Upper lobe of left lung (tissue), 6 donors: ENCODE measurements at places on chromosomes 2 and 18.

DNA sequence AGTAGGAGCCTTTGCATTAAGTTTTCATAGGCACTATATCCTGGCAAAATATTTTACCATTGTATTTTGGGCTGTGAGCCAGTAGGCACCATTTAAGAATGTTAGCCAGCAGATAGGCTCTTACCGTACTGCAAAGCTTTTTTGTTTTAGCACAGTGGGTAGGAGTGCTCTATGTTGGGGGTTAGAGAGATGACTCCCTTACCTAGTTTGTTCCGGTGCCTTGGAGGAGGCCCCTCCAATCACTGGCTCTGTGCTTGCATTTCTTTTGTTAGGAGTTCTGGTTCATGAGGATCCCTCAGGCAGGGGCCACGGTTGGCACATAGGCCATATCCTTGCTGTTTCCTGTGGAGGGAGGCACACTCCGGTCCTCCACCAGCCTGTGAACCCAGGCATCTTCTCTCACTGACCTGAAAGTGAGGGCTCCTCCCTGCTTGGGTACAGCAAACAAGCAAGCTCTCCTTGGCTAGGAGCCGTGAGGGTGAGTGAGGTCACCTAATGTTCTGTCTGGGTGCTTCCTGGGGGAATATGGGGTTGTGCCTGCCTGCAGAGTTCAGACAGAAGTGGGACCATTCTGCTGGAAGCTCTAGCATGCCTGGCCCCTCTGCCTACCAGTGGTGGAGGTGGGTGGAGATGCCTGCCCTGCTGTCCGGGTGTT, 29.8 kb downstream of the LTBP1 start:
- no peak overlapping the region for H3K27ac ChIP-seq
- DNase-seq = no peak

DNA sequence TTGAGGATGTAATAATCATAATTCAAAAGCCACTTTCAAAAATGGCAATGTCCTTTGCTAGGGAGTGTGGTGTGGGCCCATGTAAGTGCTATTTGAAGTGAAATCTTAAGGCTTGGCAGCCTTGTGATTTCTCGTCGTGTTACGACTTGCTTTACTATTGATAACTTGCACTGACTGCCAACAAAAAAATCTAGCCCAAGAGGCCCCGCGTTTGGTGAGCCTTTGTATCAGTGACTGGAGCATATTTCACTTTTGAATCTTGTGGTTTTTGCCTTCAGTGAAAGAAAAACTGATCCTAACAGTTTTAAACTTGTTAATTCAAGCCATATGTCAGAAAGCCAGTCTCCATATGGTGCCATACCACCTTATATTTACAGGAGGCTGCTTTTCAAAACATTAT, 248.0 kb downstream of the TMEM182 start:
- no peak overlapping the region for H3K27ac ChIP-seq
- no peaks in the 10 kb centered on the region for H3K36me3 ChIP-seq
- H3K4me1 ChIP-seq = no peaks in the 10 kb centered on the region
- DNase-seq = no peak
- H3K27me3 ChIP-seq = no peaks in the 10 kb centered on the region
- no peak overlapping the region for H3K4me3 ChIP-seq

- no peaks in the 10 kb centered on the region for H3K36me3 ChIP-seq
- H3K27me3 ChIP-seq = no peaks in the 10 kb centered on the region
- H3K4me3 ChIP-seq = no peak overlapping the region
- no peaks in the 10 kb centered on the region for H3K4me1 ChIP-seq
- DNase-seq = no peak
- no peak overlapping the region for H3K27ac ChIP-seq
Observed at GRCh38 chr2:211429256-211429920, 873.0 kb downstream of the CPS1 start.

DNA sequence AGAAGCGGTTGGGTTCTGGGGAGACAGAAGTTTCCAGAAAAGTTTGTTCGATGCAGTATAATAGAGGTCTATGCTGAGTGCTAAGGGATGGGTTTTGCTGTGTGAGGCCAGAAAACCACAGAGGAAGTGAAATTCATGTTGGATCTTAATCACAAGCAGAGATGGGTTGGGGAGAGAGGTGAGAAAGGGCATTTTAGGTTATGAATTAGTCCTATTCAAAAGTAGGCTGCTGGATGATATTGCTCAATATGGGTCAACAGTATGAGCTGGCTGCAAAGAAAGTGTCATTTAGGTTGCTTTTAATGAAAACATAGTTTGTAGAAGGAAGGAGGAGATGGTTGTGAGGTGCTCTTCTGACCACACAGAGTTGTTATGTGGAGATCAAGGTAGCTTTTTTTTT, 118.8 kb upstream of the LHCGR start:
- no peak for DNase-seq
- no peak overlapping the region for H3K27ac ChIP-seq
- no peaks in the 10 kb centered on the region for H3K4me1 ChIP-seq
- no peaks in the 10 kb centered on the region for H3K36me3 ChIP-seq

DNA sequence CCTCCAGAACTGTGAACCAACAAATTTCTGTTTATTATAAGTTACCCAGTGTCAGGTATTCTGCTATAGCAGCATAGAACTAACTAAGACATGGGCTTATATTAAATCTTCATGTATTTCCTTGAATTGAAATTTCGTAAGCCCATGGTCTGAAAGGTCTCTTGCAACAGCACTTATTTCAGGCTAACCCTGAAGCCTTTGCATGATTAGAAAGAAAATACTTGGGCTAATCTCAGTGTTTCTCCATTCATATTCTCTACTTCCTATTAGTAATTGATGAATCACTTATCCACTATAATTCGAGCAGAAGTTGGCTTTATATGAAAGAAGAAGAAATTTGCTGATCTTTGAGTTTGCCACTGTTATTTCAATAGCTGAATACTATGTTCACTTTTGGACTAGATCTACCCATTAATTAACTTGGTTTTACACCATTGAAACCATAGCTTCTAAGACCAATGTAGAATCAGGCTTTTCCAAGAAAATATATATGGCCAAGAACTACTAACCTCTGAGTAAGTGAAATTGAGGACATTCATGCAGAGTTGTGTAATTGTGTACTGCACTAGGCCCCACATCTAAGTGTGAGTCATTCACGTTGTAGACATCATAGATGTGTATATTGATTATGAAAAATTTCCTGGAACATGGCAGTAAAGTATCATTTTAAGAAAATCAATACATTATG, 731.6 kb downstream of the SOCS6 start:
- H3K27me3 ChIP-seq = no peaks in the 10 kb centered on the region
- H3K4me1 ChIP-seq = no peaks in the 10 kb centered on the region
- H3K4me3 ChIP-seq = no peak overlapping the region
- no peak for DNase-seq
- no peak overlapping the region for H3K27ac ChIP-seq

GRCh38 chr2:217282531-217282930, 422.7 kb upstream of the TNP1 start:
- H3K36me3 ChIP-seq = no peaks in the 10 kb centered on the region
- DNase-seq = no peak
- no peaks in the 10 kb centered on the region for H3K27me3 ChIP-seq
- no peaks in the 10 kb centered on the region for H3K4me1 ChIP-seq

- H3K4me1 ChIP-seq = no peaks in the 10 kb centered on the region
- no peak for DNase-seq
- H3K27me3 ChIP-seq = no peaks in the 10 kb centered on the region
- H3K27ac ChIP-seq = no peak overlapping the region
- H3K4me3 ChIP-seq = no peak overlapping the region
Observed at GRCh38 chr18:6976935-6977334, 140.7 kb downstream of the LAMA1 start.

GRCh38 chr18:59218018-59218417, 1.9 kb upstream of the GRP start:
- DNase-seq = no peak
- H3K4me1 ChIP-seq = peaks cover 18% of the 10 kb centered on the region
- no peak overlapping the region for H3K4me3 ChIP-seq
- no peak overlapping the region for H3K27ac ChIP-seq

DNA sequence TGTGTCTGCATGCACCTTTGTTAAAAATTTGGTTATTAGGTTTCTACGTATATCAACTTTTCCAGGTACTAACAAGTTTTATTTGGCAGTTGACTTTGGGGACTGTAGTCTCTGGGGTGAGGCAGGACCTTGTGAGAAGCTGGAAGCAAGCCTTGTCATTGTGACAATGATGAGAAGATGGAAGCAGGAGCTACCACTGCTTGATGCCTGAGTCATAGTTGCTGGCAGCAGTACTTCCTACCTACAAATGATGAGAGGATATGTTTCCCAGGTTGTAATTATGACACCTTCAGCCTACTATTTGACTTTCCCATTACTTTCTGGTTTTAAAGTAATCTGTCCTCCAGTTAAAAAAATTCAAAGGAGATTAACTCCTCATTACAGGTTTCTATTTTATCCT, 516.3 kb downstream of the NRXN1 start:
- no peaks in the 10 kb centered on the region for H3K4me1 ChIP-seq
- DNase-seq = no peak
- H3K36me3 ChIP-seq = no peaks in the 10 kb centered on the region
